Activated CD4-positive, CD25-positive, alpha-beta regulatory T cell treated with anti-CD3 and anti-CD28 coated beads, Interleukin-2, amount 50 U/mL, for 24 hours (primary cell): ENCODE measurements at places on chromosomes 6 and 20.

DNA sequence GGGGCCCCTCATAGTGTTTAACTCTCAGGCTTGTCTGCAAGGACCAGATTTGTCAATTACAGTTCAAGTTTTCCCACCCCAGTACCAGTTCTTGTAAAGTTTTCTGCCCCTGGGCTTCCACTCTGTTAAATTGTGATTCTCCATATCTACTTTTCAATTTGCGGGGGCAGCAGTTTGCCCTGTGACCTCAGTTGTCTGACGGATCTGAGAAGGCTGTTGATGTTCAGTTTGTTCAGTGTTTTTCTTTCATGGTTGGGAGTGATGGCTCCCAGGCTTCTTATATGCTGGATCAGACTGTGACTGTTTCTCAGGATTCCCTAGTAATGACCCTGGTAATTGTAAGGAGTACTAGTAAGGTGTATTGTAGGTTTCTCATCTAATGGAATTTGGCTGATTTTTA, 101.0 kb upstream of the GGTLC1 start:
- no peak for ATAC-seq

GRCh38 chr6:711925-712324, 19.0 kb upstream of the EXOC2 start:
- no peak for ATAC-seq

GRCh38 chr20:55693641-55694040, 311.7 kb downstream of the CBLN4 start:
- no peak for ATAC-seq

DNA sequence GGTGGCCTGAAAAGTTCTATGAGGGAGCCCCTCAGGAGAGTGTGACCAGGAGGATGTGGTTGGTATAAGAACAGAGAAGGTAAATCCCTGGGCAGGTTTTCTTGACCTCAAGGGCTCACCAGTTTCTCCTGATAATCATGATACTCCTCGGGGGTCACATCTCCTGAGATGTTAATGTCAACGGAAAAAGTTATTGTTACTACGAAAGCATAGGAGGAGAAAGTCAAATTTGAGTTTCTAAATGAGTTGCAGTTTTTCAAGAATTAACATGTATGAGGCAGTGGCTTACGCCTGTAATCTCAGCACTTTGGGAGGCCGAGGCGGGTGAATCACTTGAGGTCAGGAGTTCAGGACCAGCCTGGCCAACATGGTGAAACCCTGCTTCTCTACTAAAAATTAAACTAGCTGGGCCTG, 23.4 kb downstream of the MGME1 start:
- ATAC-seq = peak; percentile 82

GRCh38 chr20:12019715-12020114, 102.0 kb downstream of the BTBD3 start:
- ATAC-seq = no peak

- ATAC-seq = no peak
Measured at GRCh38 chr6:15616261-15616660, 46.6 kb downstream of the DTNBP1 start.

DNA sequence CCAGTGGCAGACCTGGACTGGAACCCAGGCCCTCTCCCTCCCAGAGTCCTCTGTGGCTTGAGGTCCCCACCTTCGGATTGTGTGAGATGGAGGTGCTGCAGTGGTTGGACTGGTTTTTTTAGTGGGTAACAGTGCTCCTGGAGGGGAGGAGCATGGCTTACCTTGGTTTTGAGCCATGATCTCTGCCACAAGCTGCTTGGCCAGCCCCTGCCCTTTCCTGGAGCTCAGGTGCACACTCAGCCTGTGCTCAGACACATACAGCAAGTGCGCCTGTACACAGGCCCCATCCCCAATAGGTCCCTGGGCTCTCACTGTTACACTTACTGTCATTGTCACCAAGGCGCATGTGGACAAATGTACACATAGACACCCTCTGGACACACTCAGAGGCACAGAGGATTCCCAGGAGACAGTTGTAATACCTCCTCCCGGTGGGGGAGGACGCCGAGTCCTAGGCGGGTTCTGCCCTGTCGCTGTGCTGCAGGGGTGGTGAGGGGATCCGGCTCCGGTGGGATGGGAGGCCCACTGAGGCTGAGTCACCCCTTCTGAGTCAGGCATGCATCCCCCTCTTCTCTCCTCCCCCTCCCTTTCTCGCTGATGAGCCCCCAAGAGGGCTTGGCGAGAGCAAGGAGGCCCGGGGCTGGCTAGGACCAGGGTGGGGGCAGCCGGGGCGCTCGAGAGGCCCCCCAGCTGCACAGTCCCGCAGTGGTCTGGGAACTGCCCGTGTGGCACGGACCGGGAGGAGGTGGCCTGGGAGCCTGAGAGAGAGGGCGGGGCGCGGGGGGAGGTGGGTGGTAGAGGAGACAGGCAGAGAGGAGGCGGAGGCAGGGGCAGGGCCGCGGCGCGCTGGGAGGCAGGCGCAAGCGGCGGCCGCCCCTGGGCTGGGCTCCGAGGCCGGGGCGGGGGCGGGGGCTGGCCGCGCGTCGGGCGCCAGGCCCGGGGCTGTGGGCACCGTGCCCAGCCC, 522 bp upstream of the EPB41L1 start:
- peak; percentile 28 for ATAC-seq
